AG10803 (cell line): ENCODE measurements at places on chromosomes 1 and 21.
A peak's percentile ranks its signal among the peaks of the same experiment; 100 is the strongest.

DNA sequence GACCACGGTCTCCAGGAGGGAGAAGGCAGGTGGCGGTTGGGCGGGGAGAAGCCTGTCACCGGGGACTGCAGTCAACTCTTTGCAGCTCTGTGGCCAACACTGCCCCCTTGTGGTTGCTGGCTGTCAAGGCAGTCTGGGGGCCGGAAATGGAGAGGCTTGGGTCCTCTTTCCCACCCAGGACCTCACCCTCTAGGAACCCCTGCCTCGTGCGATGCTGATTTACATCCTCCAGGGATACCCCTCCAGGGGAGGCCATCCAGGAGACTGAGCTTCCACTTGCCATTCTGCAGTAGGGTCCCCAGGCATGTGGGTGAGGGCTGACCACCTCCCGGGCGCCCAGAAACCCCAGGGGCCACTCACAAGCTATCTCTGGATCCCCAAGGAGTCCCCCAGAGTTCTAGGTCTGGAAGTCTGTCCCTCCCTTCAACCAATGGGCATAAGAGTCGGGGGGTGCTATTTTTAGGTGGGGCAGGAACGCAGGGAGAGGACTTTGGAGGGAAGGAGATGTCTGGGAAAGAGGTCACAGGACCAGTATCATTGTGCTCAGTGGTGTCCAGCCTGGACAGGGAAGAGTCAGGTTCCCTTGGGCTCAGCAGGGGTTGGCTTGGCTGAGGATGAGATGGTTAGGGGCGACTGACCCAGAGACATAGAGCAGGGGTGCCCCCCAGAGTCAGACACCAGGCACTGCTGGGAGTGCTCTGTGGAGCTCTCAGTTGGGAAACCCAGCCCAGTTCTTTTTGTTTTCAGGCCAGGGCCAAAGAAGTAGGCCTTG, 7.1 kb upstream of the GPR61 start:
- DNase-seq = peak; percentile 67

GRCh38 chr1:7434566-7434965, 336.5 kb upstream of the VAMP3 start:
- no peak for DNase-seq

DNA sequence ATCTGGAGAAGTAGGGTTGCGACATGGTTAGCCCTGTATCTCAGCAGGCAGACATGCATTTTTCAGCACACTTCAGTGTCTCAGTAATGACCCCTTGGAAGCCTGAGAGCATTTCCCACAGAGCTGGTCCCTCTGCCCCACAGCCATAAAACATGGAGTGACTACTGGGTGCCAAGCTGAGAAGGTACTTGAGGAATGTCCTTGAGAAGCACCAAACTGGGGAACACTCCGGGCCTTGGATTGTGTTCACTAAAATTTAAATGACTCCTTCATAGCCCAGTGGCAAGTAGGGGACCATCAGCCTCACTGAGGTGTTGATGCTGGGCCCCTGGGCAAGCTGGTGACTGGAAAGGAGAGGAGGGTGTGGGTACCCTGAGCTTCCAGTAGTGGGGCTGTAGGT, 54.7 kb downstream of the KCNJ6 start:
- DNase-seq = peak; percentile 37

- peak; percentile 5 for DNase-seq
Measured at GRCh38 chr1:10939654-10940450, 72.6 kb upstream of the TARDBP start.

- no peak for DNase-seq
Measured at GRCh38 chr21:34204481-34205439, 131.4 kb downstream of the MRPS6 start.

GRCh38 chr1:33908324-33908956, 44.6 kb downstream of the HMGB4 start:
- DNase-seq = no peak

GRCh38 chr1:244653439-244654107, 647 bp downstream of the DESI2 start:
- peak; percentile 28 for DNase-seq

GRCh38 chr1:109980324-109981003, 4.1 kb upstream of the AHCYL1 start:
- DNase-seq = no peak

GRCh38 chr1:30757352-30758120, at the start of gene LAPTM5:
LAPTM5 (minus strand) TSS chr1:30757774; CDS start chr1:30757745, 29 bp downstream.
- DNase-seq = no peak

DNA sequence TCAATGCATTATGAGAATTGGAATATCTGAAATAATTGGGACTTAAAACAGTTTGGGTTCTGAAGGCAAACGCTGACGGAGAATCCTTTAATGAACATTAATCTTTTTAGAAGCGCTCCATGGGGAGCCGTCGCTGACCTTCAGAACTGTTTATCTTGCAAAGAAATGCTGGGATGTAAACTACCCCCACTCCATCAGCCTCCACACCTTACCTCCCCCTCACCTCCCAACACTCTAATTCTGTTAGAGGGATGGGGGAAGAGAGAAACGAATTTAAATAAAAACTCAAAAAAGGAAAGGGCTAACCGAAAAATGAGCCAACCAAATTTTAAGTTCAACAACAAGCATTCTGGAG, 44.1 kb upstream of the DNAJC6 start:
- no peak for DNase-seq

GRCh38 chr1:1130206-1131120, 14.6 kb upstream of the C1orf159 start:
- DNase-seq = no peak

- no peak for DNase-seq
Measured at GRCh38 chr1:92425617-92426016, 61.1 kb downstream of the GFI1 start.

GRCh38 chr1:27049100-27049499, 36.5 kb upstream of the TENT5B start:
- DNase-seq = no peak

GRCh38 chr1:228802386-228803220, 67.3 kb downstream of the RHOU start:
- DNase-seq = peak; percentile 42

GRCh38 chr1:35894183-35894582, 11.2 kb downstream of the AGO1 start:
- no peak for DNase-seq

GRCh38 chr1:76291737-76292136, 217.2 kb downstream of the ST6GALNAC3 start:
- no peak for DNase-seq

DNA sequence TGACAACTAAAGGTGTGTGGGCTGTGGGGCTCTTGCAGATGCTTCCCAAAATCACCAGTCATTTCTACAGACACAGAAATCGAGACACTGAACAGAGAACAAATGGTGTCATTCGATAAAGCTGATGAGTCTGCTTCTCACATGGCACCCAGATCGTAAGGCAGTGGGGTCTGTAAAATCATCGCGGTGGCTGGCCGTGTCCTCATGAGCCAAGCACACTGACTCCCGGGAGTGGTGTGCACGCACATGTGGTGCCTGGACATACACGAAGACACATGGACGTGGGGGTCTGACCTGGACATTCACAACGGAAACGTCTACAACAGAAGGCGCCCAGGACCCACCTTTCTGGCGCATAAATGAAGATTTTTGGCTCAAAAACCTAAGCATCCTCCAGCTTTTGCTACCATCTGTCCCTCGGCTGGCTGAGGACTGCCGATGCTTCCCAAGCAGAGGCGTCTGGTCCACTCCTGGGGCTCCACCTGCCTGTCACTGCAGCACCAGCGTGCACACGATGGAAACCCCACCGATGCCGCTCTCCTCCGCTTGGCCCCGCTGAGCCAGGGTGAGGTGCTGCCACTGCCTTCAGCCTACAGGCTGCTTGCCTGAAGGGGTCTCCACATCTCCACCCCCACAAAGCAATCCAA, 6.8 kb downstream of the SMIM1 start:
- no peak for DNase-seq

DNA sequence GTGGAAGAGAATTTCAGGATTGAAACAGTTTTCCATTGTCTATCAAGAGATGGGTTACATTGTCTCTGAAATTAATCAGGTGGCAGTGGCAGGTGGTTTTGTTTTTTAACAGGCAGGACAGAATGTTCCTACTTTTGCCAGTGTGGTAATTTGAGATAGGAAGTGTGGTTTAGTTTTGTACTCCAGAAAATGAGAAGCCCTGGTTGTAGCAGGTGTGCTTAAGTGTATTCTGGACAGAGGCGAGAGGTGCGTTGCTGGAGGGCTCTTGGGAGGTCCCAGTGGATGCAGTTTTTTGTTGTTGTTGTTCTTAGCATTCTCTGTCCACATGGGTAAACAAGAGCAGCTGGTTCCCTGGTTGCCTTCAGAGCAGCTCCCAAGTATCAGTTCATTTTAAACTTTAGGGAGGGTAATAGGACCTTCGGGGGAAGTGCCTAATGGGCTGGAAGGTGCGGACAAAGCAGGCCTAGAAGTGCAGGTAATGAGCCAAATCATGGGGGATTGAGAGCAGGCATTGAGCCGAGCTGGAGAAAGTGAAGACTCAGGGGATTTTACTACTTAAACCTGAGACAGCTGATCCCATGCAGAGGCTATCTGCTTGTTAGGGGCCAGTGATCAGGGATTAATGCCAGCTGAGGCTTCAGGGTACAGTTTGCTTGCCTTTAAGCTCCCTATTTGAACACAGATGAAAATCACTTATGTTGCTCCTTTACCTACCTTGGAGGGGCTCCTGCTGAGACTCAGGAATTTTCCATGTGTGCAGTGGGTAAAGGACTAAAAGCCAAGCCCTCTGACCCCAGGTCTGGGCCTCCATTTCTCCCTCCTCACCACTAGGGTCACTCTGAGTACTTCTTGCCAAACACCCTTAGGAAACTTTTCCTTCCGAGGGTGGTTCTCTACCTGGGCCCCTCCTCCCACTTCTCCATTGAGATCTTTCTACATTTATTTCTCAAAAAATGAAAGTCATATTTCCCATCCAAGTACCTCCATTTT, 6.1 kb downstream of the PFKFB2 start:
- no peak for DNase-seq

DNA sequence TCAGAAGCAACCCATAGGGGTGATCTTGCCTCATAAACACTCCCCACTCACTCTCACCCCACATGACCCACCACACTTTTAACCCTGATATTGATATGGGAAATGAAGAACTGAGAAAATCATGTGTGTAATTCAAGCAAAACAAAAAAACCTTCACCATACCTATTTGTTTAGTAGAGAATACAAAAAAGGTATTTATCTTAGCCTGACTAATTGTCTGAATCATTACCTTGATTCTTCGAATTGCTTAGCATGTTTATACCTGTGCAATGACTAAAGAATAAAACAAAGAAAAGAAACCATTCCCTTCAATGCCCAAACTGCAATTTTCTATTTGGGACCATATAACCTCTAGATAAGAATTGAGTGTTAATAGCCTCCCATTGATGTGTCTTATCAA, 1.8 kb downstream of the CLDN17 start:
- no peak for DNase-seq

DNA sequence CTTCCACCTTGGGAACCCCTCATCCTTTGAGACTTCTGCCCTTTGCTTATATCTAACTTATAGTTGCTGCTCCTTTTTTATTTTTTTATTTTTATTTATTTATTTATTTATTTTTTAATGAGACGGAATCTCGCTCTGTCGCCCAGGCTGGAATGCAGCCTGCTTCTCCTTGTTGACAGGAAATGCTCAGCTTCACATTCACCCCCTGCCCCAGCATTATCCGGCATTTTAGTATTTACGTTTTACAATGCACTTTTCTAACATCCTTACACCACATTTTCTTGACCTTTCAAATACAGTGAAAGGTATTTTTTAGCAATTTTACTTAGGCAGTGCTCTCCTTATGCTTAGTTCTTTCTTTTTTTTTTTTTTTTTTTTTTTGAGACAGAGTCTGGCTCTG, 14.9 kb downstream of the CXADR start:
- no peak for DNase-seq

DNA sequence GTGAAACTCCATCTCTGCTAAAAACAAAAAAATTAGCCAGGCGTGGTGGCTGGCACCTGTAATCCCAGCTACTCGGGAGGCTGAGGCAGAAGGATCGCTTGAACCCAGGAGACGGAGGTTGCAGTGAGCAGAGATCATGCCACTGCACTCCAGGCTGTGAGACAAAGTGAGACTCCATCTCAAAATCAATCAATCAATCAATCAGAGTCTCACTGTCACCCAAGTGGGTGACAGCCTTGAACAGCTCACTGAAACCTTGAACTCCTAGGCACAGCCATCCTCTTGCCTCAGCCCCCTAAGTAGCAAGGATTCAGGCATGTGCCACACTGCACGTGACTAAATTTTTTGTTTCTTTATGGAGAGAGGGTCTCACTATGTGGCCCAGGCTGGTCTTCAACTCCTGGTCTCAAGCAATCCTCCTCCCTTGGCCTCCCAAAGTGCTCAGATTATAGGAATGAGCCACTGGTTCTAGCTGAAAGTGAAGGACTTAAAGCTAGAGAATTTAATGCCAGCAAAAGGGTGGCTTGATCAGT, 44.4 kb downstream of the GNB1 start:
- DNase-seq = no peak

DNA sequence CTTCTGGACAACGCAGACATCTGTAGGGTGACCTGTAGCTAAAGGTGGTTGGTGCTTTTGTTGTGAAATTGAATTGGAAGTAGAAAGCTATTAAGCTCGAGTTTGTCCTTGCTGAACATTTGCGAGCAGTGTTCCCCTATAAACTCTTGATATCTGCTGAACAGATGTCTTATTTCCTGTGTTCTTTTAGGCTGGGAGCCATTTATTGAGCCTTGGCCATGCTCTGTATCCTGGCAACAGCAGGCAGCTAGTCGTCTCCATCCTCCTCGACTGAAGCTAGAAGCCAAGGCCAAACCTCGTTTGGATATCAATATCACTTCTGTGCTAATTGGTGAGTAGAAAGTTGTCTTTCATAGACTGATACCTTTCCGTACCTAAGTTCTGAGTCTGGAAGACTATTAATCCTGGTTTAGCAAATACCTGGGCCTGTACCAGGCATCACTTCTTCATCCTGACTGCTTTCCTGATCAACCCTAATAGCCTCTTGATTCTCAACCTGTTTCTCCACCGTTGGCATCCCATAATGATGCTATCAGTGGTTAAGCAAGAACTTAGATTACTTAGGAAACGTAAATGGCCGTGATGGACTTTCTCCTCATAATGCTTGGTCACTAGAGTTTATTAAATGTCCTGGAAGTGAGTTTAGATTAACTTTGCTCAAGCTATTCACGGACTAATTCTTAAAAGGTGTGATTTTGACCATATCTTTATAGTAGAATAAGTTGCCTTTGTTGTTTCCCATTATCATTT, 103.4 kb downstream of the VPS13D start:
- DNase-seq = peak; percentile 69

GRCh38 chr1:227416156-227416830, 98.0 kb upstream of the CDC42BPA start:
- DNase-seq = peak; percentile 45

DNA sequence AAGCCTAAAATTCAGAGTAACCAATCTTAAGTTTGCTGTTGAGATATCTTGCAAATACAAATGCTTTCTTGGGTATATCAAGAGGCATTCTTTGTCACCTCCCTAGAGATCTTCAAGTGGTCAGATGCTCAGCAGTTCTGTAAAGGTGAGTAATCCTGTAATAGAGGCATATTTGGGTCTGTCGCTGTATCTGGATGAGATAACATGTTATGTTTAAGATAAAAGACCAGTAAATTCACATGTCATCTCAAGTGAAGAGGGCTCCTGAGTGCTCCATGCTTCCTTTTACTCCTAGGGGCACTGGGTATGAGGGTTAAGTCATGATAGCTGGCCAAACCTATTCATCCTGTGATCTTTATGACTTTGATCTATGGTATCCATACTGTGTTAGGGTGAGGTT, 7.5 kb downstream of the CR2 start:
- DNase-seq = no peak
